ENCODE measurements at places on chromosomes 4 and X.

DNA sequence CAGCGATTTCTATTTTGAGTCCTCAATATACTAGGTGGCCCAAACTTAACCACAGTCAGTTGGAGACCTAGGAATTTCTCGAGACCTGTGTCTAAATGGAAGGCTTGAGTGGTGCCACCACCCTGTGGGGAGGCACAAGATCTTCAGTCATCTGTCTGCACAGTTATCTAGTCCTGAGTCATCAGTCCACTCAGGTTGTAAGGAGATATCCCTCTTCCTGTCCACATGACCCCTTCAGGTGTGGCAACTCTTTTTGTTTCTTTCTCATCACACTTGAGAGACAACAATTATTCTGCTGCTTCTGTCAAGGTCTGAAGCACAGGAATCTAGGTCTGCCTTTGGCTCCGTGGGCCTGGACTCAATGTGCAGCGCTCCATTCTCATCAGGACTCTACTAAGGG is 64.4 kb upstream of the IBSP start:
- DNase-seq = no peak

GRCh38 chr4:37767546-37767945 is 58.9 kb upstream of the PGM2 start:
- DNase-seq = no peak

- peak; percentile 63 for DNase-seq
Measured at GRCh38 chrX:129606918-129607317, 47.8 kb downstream of the APLN start.

- no peak for DNase-seq
Measured at GRCh38 chrX:133482056-133482952, 67.0 kb upstream of the GPC4 start.

GRCh38 chr4:109912706-109913595 is at the start of gene EGF:
EGF (plus strand) TSS chr4:109912883; CDS start chr4:109913336, 453 bp downstream.
- no peak for DNase-seq

GRCh38 chrX:24561121-24561520 is 86.0 kb downstream of the PCYT1B start:
- peak; percentile 28 for DNase-seq

GRCh38 chr4:106062452-106062875 is 167.2 kb downstream of the NPNT start:
- DNase-seq = no peak

- DNase-seq = no peak
Measured at GRCh38 chrX:45200741-45201234, at the start of gene DIPK2B. DIPK2B (minus strand) TSS chrX:45200876; CDS start chrX:45200826, 50 bp downstream.

GRCh38 chr4:161178310-161178709 is 985.5 kb downstream of the FSTL5 start:
- DNase-seq = no peak

DNA sequence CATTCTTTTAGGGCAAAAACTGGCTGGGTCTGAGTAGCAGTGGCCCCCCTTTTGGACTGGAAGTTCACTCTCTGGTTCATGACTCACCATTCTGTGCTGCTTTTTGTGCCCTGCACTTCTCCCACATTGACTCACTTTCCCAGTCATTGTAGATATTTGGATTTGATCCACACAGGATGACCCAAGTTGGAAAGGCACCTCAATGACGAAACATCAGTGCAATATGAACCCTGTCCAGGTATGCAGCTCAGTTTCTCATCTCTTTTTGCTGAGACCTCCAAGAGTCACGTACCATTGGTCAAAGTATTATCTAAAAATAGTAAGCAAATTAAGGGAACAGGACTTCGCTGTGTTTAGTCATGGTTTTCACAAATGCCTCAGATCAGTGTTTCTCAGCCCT is 92.7 kb downstream of the CBLL2 start:
- DNase-seq = no peak

GRCh38 chrX:130834149-130834548 is 68.9 kb downstream of the ENOX2 start:
- DNase-seq = no peak

DNA sequence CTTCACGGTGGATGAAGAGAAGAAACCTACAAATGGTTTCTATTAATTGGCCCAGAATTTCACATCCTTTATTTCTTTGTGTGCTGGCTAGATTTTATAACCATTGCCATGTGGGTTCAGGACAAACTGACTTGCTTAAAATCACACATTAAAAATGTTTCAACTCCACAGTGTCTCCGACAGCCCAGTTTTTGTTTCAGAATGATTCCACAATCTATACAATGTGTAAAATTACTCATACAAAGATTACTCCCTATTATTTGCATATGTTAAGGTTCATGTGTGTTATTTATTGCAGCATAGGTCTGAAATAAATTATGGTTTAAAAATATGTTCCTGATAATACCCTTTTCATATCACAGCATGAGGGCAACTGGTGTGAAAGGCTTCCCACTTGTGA is 20.6 kb downstream of the DCHS2 start:
- DNase-seq = peak; percentile 5

DNA sequence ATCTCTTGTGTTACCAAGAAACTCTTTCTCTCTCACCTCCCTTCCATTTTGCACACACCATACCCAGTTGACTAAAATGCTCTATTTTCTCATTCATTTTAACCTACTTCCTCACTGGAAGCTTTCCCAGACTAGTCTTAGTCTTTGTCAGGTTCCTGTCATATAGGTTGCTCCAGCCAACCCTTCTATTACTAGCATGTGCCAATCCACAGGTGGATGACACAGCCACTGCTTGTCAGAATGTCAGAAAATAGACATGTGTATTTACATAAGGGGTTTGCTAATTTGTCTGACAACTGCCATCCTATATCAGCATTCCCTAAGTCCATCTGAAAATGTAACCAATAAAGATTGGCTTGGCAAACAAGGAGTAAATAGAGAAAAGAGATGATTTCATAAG is 239.2 kb upstream of the SMIM31 start:
- no peak for DNase-seq

GRCh38 chr4:40038977-40039376 is 17.7 kb upstream of the N4BP2 start:
- no peak for DNase-seq

DNA sequence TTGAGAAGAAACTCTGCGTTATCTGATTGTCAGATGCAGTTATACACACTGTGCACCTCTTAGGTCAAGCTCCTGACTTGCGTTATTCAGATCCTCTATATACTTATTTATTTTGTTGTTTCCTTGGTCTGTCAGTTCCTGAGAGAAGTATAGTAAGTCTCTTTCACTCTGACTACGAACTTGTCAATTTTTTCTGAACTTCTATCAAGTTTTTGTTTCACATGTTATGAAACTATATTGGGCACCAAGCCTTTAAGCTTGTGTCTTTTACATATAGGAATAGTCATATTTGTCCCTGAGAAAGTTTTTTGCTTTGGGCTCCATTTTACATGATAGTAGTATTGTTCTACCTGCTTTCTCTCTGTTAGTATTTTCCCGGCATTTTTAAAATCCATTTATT is 31.7 kb downstream of the ZNF275 start:
- DNase-seq = peak; percentile 29

- no peak for DNase-seq
Measured at GRCh38 chr4:20254511-20255250, 3.0 kb downstream of the SLIT2 start.

- DNase-seq = no peak
Measured at GRCh38 chr4:181289198-181289597, 954.0 kb upstream of the TENM3 start.

DNA sequence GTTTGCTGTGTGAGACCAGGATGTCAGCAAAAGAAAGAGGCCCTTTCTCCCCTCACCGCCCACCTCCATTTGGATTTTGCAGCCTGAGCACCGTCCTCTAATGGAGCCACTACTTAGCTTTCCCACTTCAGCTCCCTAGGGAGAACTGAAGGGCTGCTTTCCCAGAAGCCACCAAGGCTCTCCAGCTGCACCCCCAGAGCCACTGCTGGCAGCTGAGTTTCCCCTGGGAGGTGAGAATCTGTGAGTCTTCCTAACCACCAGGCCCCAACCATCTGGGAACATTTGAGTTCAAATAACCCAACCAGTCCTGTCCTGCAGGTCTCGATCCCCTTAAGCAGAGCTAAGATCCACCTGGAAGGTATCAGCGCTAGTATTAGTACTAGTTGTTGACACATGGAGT is 173.1 kb upstream of the USP9X start:
- DNase-seq = no peak

DNA sequence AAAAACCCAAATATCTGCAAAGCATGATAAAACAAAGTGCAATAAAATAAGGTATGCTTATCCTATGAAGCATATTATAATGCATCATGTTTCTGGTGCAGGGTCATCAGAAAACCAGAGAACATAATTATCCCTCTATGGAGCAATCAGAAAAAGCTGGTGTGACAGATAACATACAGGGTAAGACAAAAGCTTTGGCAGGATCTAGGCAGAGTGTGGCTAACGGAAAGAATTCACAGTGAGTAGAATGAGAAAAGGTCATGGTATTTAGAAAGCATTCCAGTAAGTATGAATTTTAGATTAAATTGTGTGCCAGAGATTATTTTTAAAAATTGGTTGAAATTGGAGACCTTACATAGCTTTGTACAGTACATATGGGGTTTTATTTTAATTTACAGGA is 29.0 kb upstream of the UGT2B4 start:
- no peak for DNase-seq

DNA sequence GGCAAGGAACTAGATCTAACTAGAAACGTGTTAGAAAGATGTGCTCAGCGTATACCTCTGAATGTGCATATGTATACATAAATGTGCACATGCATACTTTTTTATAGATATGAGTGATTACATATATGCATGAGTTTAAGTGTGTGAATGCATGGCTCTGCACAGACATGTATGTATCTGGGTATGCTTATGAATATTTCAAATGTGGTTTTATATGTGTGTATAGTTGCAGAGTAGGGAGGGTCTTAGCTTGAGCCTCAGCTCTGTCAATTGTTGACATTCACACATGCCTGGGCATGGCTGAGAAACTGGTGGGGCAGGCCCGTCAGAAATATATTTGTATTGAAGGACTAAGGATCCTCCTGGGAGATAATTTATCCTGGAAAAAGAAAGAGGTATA is 31.1 kb downstream of the RAP2C start:
- no peak for DNase-seq

DNA sequence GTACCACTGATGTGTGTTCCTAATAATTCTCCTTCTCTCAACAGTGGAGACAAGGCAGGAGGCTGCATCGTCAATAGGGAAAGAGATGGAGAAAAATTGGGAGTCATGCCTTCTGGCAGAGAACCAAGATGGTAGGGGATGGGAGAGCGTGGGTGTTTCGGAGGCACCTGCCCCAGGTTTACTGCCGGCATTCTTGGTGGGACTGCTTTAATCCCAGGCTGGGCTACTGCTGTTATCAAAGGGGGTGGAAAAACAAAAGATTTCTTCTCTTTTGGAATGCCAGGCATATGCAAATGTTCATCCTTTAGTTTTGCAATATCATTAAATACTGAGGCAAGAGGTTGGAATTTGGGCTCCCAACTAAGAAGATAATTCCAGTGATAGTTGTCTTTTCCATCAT is 257.0 kb downstream of the DCHS2 start:
- no peak for DNase-seq

GRCh38 chrX:39144956-39145355 is 343.7 kb downstream of the MID1IP1 start:
- no peak for DNase-seq

DNA sequence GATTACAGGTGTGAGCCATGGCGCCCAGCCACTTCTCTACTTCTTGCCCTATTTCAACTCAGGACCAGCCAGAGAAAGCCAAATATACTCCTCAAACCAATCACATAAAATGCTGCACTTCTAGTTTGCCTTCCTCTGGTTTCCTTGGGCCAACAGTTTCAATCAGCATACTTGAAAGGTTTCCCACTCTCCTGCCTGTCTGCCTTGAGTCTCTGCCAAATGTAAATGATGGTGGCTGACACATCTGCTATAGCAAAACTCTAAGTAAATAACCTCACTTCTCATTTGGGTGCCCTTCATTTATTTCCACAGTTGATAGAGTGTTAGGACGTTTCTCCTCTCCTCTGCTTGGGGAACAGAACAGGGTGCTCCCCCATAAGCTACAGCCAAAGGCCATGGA is 36.4 kb upstream of the PPA2 start:
- DNase-seq = no peak

DNA sequence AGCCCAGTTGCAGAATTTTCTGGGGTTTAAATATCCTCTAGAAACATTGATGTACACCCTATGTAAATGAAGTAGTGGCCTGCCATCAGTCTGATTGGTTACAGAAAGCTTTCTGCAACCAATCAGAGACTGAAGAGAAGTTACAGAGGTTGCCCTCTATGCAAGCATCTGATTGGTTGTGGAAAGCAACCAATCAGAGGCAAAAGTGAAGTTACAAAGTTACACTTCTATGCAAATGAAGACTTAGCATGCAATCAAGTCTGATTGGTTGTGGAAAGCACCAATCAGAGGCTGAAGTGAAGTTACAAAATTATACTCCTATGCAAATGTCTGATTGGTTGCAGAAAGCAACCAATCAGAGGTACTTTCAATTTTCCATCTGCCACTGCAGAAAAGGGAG is 51.9 kb upstream of the USP9X start:
- no peak for DNase-seq

DNA sequence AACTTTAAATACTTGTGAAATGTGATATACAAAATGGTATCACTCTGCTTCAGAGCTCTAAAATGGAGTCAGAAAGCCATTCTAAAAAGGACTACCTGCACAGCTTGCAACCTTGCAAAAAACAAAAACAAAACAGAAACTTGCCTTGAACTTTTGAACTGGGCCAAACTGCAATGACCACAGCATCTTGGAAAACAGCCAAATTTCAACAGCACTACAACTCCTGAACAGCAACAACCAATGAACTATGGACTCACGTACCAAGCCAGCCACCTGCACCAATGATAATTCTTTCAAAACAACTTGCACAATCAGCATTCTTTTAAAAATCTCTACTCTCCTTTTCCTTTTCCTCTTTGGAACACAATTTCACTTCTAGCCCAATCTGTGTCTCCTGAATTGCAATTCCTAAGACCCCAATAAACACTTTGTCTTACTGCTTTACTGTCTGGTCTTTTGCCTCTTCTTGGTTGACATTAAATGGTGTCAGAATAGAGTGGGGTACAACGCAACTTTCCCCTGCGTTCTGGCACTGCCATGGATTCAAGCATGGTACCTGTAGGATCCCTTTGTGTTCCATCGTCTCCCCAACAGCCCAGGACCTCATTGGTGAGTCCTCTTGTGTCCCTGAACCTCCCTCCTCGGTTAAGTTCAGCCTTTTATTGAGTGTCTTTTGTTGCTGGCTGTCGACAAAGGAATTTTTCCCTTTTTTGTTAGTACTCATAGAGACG is 35.7 kb upstream of the FMR1 start:
- DNase-seq = no peak

- DNase-seq = no peak
Measured at GRCh38 chrX:22730542-22730941, 269.2 kb upstream of the DDX53 start.

DNA sequence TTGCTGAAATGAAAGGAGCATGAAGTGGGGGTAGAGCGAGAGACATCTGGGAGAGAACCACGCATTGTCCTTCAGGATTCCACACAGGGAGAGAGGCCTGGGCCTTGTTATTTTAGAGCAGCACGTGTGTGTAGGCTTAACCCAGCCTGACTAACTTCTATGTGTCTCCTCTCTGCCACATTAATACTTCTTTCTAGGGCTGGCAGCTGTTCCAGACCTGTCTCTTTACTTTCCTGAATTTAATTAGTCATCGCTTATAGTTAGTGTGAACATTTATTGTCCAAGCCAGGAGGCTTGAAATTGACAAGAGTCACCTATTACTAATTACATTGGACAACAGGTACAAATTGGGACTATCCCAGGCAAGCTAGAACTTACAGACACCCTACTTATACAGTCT is 51.3 kb downstream of the SMAD1 start:
- DNase-seq = no peak

Measured in activated CD4-positive, alpha-beta T cell treated with anti-CD3 and anti-CD28 coated beads, Interleukin-2, amount 50 U/mL, for 16 hours (primary cell).